ENCODE measurements at places on chromosomes 16 and 17.

DNA sequence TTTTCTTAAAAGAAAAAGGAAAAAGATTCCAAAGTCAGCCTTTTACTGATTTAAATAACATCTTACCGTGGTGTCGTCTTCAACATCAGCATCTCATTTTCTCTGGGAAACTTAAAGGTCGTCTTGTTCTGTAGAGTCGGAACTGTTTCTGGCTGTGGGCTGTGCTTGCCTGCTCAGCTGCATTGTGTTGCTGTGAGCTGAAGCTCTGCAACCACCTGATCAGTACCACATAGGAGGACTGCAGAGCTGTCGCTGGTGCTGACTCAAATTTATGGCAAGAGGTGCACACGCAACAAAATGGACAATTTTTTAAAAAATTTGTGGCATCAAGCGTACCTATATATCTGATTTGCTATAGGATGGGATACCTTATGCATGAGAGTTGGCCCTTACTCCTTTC lies at the start of gene OMG:
Gene OMG (minus strand): TSS at position 150 of the 400 bp plus-strand sequence. CDS start 908 bp downstream, outside the sequence.
- DNase-seq: no peak

DNA sequence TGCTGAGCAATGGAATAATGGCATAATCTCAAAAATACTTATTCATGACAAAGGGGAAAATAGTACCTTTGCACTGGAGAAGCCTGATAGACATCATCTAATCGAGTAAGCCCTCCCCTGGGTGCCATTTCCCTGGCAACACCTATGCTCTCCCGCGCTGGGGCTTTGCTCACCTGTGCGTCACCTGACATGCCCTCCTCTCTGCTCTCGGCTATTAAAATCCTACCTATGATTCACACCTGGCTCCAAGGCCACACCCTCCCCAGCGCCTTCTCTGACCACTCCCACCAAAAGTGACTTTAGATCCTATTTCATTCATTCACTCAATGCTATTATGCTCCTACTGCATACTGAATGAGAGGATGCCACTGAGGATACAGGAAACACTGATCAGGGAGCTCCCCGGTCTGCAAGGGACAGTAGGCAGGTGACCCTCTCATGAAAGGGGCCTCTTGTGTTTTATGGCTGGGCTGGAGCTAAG lies 83.9 kb downstream of the NT5M start:
- no peak for DNase-seq

DNA sequence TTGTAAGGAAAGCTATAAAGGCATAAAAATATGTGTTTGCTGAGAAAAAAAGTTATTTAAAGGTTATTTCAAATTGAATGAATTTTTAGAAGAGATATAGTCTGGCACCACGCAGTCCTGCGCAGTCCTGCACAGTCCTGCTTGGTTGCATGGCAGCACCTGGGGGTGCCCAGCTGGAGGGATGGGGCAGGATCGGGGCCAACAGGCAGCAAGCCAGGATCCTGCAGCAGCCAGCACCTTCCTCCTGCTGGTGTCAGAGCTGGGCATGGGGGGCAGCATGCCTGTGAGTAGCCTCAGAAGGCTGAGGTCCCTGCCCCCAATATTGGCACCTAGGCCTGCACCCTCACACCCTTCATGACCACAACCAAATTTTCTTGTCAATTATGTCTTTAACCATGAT lies 46.0 kb downstream of the GLG1 start:
- no peak for DNase-seq

DNA sequence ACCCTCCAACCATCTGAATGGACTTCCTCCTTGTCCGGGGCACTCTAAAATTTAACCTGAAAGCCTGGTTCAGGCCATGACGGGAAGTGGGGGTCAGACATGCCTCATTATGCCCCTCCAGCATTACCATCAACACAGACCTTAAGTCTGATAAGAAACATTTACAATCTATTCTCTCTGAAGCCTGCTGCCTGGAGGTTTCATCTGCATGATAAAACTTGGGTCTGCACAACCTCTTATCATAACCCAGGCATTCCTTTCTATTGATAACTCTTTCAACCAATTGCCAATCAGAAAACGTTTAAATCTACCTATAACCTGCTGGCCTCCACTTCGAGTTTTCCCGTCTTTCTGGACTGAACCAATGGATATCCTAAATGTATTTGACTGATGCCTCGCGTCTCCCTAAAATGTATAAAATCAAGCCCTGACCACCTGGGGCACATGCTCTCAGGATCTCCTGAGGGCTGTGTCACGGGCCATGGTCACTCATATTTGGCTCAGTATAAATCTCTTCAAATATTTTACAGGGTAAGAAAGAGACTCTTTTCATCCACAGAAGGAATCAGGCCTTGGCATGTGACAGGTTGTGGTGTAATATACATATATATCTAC lies 45.6 kb downstream of the LYRM1 start:
- DNase-seq: no peak

GRCh38 chr17:46814446-46814845 lies 4.0 kb downstream of the WNT3 start:
- DNase-seq: no peak

DNA sequence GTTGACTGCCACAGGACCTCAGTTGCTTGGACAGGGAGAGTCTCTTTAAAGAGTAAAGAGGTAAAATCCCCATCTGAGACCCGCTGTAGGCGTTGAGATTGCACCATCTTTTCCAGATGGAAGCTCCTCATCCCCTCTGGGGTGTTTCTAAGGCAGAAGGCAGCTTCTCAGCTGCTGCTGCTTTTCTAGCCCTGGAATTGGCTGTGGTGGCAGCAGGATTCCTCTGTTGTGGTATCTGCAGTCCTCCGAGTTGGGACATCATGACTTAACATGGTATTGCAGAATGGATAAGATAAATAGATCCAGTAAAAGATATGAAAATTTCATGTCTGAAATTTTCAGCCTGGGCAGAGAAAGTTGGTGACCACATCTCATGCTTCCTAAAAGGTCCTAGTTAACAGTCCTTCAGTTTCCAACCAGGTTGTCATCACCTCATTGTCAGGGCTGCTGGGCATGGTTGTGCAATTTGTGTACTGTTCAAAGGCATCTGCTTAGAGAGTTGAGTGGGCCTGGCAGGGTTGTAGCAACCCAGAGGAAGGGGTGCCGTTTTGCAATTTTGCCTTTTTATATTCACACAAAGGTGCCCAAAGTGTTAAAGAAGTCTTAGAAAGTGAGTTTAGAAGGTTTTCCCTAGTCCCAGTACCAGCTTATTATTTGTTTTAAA lies 150.4 kb downstream of the SPECC1 start:
- DNase-seq: no peak

GRCh38 chr17:37476431-37477120 lies 13.1 kb upstream of the DUSP14 start:
- no peak for DNase-seq

- no peak for DNase-seq
Observed at GRCh38 chr17:63910096-63910495, 962 bp downstream of the CSHL1 start.

DNA sequence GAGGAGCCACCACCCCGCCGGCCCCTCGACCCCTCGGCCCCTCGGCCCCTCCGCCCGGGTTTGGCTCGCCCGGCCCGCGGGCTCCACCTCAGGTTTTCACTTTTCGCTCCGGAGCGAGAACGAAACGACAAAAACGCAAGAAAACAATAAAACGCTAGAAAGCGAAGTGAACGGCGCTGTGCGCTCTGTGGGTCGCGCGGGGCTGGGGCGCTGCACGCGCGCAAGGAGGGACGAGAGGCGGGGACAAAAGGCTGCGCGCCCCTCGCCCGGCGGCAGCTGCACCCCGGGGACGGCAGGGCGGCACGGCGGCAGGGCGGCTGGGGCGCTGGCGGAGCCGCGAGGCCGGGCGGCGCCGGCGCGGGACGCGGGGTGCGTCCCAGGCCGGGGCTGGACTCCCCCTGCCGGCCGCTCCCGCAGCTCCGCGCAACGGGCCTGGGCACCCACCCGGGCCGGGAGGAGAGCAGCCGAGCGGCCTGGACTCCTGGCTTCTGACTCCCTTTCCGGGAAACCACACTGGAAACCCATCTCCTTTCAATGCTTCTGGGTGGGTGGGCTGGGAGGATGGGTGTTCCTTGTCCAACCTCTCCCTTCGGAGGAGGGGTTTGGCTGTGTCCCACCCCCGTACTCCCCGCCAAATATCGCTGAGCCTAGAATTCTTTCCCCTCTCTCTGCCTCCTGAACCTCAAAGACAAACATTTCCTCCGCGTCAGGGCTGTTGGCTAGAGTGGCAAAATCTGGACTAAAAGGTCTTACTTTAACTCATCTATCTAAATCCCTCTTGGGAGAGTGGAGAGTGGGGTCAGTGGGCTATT lies 9.9 kb downstream of the TBX2 start:
- no peak for DNase-seq

GRCh38 chr16:86074651-86075487 lies 175.9 kb downstream of the IRF8 start:
- DNase-seq: no peak

GRCh38 chr16:55597928-55598327 lies 31.4 kb downstream of the CAPNS2 start:
- no peak for DNase-seq

DNA sequence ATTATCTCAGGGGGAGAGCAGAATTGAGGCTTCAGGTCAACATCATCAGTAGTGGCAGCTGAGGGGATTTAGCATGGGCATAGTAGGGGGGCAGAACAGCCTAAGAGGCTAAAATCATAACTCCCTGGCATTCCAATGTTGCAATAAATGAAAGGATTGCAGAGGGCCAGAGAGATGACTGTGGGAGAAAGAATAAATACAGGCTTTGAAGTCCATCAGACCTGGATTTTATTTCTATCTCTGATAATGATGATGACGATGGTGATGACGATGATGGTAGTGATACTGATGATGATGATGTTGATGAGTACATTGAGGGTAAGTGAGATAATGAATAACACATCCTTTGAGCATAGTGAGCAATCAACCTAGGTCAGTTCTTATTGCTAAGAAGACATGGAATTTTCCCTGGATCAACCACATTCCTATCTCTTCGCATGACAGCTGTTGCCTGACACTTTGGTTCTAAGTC lies 107.4 kb upstream of the CDH11 start:
- DNase-seq: no peak

DNA sequence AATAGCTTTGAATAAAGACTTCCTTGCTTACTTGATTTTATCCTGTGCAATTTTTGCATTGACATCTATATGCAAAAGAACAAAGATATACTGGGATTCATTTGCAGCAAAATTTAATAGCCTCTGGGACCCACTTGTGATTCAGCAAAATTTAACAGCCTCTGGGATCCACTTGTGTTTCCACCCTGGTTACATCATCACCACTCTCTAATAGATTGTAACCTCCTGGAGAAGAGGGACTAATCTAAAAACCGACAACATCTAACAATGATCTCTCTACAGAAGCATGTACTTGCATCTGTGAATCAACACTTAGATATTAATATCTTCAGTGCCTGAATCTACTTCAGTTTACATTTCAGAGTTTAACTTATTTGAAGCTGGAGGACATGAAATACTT lies 202.0 kb upstream of the CPHXL start:
- no peak for DNase-seq

- no peak for DNase-seq
Observed at GRCh38 chr16:77295896-77296295, 96.7 kb downstream of the SYCE1L start.

- no peak for DNase-seq
Observed at GRCh38 chr17:82889496-82890338, 49.9 kb upstream of the ZNF750 start.

GRCh38 chr17:11330006-11330405 lies 89.0 kb downstream of the SHISA6 start:
- no peak for DNase-seq

DNA sequence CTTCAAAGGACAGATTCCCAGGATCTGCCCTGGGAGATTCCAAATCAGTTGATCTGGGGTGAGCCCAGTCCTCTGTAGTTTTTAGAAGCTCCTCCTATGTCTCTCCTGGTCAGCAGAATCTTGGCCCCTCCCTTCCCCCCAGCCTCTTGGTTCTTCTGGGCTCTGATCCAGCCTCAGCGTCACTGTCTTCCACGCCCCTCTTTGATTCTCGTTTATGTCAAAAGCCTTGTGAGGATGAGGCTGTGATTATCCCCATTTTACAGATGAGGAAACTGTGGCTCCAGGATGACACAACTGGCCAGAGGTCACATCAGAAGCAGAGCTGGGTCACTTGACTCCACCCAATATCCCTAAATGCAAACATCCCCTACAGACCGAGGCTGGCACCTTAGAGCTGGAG lies 840 bp upstream of the CDH5 start:
- no peak for DNase-seq

GRCh38 chr17:15659236-15659635 lies 24.9 kb downstream of the TRIM16 start:
- DNase-seq: no peak

- no peak for DNase-seq
Observed at GRCh38 chr17:337866-338265, 14.7 kb downstream of the RPH3AL start.

DNA sequence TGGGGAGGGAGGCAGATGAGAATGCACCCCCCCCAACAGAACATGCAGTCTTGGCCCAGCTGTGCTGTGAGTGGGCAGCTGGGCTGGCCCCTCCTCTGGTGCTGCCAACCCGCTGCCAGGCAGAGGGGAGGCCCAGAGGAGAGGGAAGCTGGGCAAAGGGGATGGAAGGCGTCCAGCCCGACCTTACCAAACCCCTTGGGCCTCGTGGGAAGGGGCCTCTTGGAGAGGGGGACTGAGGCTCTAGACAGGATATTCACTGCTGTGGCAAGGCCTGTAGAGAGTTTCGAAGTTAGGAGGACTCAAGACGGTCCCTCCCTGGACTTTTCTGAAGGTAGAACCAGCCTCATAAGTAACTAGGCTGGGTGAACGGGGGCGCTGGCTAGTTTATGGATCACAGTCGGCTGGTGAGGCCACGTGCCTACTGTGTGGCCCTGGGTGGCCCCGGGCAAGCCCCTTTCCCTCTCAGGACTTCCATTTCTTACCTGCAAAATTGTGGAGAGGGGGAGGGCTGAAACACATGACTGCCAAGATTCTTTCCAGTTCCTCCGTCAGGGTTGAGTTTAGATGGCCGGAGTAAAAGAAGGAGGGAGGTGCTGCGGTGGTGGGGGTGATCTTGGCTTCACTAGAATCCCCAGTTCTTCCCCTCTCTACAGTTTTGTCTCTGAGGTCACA lies 857 bp upstream of the STAT5A start:
- peak; percentile 35 for DNase-seq

DNA sequence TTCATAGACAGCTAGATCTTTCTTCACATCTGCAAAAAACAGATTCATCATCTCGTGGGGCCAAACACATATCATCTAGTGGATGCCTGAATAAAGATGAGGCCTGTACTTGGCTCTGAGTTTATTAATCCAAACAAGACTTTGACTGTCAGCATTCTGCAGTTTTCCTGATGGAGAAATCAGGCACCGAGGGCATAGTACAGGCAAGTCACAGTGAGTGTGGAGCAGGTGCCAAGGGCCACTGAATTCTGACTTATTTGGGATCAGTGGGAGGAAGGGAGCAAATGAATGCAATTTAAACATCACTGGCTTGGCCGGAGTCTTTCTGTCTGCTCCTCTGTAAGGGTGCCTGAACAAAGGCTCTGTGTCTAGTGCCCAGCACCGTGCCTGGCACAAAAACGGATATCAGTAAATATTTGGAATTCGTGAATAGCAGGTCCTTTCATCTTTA lies 975 bp downstream of the CFAP20 start:
- no peak for DNase-seq

All from stimulated activated CD8-positive, alpha-beta memory T cell treated with anti-CD3 and anti-CD28 coated beads, Interleukin-15, amount 100 ng/mL, for 4 hours (primary cell).